ENCODE measurements at places on chromosomes 1 and 21. TPM values are rescaled to one million over a fixed set of nuclear protein-coding genes. Genes with fewer than 3 reads are reported as not detected.

GRCh38 chr1:181100015-181100905, 11.8 kb downstream of the IER5 start:
- DNase-seq, result no peak

DNA sequence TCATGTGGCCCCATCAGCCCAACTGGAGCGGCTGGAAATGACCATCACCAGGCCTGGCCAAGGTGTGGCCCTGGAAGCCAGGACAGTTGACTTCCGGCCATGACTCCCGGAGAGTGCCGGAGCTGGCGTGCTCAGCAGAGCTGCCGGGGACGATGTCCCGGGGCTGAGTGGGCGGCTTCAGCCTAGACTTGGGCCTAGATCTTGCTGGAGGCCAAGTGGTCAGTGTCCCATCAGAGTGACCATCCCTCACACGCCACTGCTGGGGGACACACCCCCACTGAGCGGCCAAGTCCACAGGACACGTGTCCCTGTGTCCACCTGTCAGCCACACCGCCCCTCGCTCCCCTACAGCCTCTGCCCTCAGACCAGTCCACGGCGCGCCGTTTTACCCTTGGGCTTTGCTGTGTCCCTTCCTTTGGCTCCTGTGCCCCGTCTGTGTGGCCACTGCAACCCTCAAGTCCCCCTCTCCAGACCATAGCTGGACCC, 4.0 kb downstream of the FAAP20 start:
- DNase-seq, result no peak

The MRPL24 gene
- total RNA-seq, result 67.1 TPM

DNA sequence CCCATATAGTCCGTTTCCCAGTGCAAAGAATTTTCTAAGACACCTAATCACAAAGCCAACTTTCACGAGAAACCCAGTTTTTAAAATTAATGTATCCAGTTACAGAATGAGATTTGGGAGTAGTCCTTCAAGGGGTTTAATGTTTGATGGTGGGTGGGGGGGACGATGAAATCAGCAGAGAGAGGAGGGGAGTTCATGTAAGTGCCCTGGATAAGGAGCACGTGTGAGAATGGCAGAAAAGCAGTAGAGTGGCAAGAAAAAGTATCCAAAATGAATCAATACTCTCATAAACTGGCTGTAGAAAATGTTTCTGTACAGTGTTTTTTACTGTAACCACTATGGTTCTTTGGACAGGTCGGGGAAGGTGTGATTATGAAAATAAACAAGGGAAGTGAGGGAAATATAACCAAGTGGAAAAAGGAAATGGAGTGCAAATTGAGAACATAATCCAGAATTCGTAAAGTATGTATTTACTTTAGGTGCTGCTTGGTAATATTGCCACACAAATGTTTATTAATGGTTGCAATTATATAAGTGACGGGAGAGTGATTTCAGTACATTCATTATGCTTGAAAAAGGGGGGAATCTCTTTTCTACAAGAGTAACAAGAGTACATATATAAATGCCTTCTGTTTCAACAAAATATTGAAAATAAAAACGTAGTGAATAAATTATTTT, 118.7 kb upstream of the RRP15 start:
- no peak for DNase-seq

DNA sequence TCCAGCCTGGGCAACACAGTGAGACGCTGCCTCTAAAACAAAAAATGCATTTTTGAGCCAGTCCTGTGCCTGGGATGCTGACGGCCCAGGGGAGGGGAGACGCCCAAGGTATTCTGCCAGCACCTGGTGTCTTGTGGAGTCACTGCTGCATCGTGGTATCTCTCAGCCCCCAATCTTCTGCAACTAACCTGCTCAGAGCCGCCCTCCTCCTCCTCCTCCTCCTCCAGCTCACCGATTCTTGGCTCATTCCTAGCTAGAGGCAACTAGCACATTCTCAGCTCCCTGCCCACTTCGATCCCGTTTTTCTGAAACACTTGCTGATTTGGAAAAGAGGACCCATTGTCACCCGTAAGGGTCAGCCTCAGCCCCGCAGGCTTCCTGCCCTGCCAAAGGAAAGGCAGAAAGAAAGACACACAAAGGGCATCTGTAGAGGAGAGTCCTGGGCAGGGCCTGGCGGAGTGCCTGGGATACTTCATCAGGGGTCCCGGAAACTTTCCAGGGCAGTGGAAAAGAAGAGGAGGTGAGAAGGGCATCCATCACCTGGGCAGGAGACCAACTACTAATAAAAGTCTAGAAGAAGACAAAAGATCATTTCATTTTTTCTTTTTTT, 20.7 kb downstream of the GPR157 start:
- DNase-seq, result no peak

DNA sequence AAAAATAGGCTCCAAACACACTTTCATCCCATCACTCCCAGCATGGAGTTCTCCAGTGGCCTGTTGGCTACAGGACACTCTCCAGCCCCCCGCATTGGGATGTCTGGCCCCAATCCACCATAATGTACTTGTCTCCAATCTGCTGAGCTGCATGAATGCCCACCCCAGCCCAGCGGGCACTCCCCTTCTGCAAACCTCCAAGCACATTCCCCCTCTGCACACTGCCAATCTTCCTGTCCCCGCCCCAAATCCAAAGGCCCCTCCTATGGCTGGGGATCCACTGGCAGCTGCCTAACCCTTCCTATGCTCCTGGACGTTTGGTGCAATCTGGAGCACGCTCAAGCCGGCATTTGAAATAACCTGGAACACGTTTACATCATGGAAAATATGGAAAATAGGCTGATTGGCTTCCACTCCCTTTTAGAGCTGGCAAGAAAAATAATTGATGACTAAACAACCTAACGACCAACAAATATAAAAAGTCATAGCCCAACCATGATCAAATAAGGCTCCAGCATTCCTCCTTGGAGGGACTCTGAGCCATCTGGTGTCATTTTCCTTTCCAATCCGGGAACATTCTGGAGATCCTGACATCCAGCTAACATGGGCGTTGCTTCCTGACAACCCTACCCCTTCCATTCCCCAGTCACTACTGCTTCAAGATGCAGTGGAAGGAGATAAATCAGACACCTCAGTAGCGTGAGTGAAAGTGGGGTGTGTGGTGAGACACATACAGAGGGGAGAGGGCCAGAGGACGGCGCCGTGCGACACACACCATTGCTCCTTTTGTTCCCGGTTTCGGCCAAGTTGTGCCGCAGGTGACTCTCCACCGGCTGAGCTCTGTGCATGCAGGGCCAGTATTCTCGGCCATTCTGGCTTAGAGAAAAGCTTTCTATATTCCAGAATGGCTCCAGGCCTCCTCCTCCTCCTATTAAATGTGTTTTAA, 41.6 kb downstream of the PDE9A start:
- DNase-seq, result no peak

GRCh38 chr1:38151399-38151798, 104.8 kb upstream of the POU3F1 start:
- DNase-seq, result no peak

The BLACAT1 gene
- 6.8 TPM for total RNA-seq

- DNase-seq, result no peak
These were observed 57.7 kb upstream of the LRP8 start for GRCh38 chr1:53385276-53386225.

DNA sequence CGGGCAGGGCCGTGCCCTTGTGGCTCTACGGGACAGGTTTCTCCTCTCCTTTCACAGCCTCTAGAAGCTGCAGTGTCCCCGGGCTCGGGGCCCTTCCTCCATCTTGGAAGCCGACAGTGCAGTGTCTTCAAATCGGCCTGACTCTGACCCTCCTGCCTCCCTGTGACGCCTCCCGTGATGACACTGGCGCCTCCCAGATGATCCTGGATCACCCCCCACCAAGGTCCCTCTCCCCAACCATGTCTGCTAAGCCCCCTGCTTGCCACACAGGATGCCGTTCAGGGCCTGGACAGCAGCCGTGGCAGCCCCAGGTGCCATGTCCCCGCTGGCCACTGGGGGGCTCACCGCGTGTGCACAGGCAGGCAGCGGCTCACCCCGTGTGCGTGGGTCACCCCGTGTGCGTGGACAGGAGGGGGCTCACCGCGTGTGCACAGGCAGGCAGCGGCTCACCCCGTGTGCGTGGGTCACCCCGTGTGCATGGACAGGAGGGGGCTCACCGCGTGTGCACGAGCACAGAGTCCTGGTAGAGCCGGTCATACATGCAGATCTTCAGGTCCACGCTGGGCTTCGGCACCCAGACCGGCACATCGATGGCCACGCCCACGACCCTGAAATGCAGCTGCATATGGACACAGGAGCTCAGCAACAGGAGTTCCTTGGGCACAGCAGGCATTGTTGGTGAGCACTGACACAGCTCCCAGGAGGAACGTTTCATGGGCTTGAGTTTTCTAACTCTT, 24.9 kb upstream of the TMEM52 start:
- peak; percentile 22 for DNase-seq

The KCNT2 gene
- total RNA-seq, result 1.9 TPM

GRCh38 chr1:88378560-88378959, 305.5 kb upstream of the PKN2 start:
- DNase-seq, result no peak

The FCGR3A gene
- 6.9 TPM for total RNA-seq

GRCh38 chr1:186681801-186682200, 1.6 kb upstream of the PTGS2 start:
- DNase-seq, result no peak

GRCh38 chr1:212699104-212699624, 476 bp downstream of the BATF3 start:
- DNase-seq, result no peak

- no peak for DNase-seq
These were observed 51.7 kb downstream of the RASSF5 start for GRCh38 chr1:206558794-206559671.

The LIN9 gene
- total RNA-seq, result 8.0 TPM

DNA sequence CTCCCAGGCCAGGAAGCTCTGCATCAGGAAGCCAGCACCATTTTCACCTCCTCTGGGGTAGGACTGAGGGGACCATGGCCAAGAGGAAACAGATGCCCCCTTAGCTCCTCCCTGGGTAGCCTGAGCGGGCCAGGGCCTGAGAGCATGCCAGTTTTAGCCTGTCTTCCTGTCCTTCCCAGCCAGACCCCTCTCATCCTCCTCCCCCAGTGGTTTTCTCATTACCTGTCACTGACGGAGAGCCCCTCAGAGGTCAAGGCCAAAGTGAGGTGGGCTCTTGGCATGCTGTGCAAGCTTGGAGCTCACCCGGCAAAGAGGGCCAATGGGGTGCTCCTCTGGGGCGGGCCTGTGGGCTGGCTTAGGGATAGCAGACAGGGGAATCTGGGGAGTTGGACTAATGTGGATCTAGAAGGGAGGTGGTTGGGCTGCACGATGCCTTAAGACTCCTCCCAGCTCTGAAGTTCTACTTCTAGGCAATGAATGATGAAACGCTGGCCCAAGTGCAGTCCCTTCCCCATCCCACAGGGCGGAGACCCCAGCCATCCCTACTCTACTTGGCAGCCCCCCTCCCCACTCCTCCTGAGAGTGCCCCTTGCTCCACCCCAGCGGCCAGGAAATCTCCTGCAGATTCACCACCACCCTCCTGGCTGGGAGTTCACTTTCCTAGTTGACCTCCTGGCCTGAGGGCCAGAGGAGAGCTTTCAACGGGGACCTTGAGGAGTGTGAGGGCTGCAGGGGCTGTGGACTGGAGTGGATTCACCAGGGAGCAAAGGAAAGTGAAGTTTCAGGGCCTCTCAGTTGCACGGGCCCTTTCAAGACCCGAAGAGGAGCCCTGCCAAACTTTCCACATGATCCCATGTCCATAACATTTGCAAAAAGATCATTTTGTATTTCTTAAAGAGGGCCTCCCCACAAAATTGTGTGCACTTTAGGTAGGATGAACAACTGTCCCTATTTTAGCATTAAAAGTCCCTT, 9.4 kb upstream of the LMNA start:
- DNase-seq, result no peak

DNA sequence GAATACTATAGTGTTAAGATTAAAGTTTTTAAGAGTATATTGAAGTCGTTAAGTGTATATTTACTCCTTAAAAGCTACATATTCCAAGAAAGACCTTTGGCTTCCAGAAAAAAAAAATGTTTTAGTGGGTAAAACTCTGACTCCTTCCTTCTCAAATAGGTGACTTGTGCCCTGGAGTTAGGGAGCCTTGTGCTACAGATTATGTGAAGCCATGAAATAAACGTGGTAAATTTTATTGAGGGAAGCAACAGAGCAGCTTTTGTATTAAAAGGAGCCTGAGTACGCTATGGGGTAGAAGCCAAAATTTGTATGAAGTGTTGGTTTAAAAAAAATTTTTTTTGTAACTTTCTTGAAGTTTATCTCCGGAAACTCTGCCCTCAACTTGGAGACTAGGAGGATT, 994 bp downstream of the RO60 start:
- DNase-seq, result no peak

The OR6Y1 gene
- not detected for total RNA-seq

The AK5 gene
- total RNA-seq, result 20.8 TPM

All from prostate gland (tissue), 2 donors.